ENCODE measurements at places on chromosomes 11 and 22.

- no peak for DNase-seq
Observed at GRCh38 chr11:112235750-112236390, 9.6 kb downstream of the PTS start.

GRCh38 chr11:70517203-70517602 is 118.9 kb downstream of the CTTN start:
- no peak for DNase-seq

DNA sequence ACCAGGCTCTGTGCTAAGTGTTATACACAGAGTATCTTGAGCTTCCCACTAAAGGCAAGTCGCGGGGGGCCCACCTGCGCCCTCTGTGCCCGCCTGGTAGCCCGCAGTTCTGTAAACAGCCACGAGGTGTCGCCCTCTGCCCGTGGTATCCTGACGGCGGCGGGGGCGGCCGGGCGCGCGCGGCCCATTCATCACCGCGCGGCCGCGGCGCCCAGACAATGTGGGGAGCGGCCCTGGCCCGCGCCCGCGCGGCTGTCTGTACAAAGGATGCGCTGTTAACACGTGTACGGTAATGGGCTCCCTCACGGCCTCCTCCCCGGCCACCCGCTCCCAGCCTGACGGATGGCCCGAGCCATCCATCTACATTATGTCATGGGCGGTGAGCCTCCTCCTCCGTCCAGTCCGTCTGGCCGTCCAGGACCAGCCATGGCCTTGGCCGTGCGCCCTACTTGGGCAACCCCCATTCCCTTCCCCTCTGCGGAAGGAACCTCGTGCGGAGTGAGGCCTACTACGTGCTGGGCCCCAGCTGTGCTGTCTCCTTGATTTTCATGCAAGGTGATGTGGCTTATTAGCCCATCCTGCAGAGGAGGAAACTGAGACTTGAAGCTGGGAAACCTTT is 99.4 kb downstream of the MIAT start:
- DNase-seq = no peak

DNA sequence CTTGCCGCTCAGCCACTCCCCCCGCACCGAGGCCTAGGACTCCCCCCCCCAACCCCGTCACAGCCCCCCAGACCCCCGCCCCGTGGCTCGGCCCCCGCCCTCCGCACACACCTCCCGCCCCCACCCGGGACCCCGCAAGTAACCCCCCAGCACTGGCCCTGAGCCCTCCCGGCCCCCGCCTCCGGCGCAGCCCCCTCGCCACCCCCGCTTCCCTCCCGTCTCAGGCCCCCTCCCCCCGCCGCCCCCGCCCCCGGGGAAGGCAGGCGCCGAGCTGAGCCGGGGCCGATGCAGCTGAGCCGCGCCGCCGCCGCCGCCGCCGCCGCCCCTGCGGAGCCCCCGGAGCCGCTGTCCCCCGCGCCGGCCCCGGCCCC is 1.5 kb downstream of the SHANK3 start:
- no peak for DNase-seq

GRCh38 chr11:116595305-116595880 is 177.4 kb downstream of the BUD13 start:
- DNase-seq = no peak

GRCh38 chr22:36237462-36238372 is 1.6 kb downstream of the APOL2 start:
- no peak for DNase-seq

DNA sequence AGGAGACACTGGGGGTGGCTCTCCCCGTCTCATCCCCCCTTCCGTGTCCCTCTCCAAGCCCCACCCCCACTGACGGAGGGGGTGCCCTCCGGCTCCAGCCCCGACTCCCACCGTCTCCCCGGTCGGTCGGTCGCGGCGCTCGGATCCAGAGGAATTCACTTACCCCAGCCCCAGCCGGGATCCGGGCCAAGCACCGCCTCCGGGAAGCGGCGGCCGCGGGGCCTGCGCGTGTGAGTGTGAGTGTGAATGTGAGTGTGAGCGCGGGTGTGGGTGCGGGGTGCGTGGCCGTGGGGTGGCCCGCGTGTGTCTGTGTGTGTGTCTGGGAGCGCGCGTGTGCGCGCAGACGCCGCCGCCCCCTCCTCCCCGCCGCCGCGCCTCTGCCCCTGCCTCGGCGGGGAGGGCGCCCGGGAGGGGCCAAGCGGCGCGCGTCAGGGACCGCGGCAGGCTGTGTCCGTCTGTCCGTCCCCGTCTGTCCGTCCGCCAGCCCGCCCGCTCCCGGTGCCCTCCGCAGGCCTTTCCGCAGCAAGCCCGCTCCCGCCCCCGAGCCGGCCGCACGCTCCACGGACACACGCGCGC is at the start of gene ELFN2:
TSS of gene ELFN2 (minus strand) at position 345 of the 576 bp plus-strand sequence. CDS start 51,945 bp downstream, outside the sequence.
- DNase-seq = no peak

- peak; percentile 31 for DNase-seq
Observed at GRCh38 chr11:113138731-113139130, 175.7 kb upstream of the TTC12 start.

- peak; percentile 75 for DNase-seq
Observed at GRCh38 chr22:48898524-48899250, 929.0 kb downstream of the BRD1 start.

DNA sequence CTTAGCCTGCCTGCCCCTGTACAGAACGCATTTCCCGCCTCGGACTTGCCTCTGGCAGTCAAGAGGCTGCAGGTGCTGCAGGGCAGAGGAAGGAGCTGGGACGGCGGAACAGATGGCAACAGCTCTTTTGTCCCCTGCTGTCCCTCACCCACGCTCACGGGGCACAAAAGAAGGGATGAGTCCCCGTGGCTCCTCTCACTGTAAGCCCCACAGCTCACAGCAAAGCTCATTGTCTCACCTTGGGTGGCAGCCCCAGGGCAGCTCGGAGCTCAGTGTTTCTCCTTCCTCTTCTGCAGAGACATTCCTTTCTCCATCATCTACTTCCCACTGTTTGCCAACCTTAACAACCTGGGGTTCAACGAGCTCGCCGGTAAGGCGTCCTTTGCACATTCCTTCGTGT is 24.3 kb downstream of the SLC25A18 start:
- DNase-seq = no peak
